Fibroblast of villous mesenchyme (primary cell): ENCODE measurements at places on chromosomes 13 and 19. TPM values are rescaled to one million over a fixed set of nuclear protein-coding genes. Genes with fewer than 3 reads are reported as not detected.

CEACAM20 gene
- total RNA-seq: not detected in 2 replicates

DNA sequence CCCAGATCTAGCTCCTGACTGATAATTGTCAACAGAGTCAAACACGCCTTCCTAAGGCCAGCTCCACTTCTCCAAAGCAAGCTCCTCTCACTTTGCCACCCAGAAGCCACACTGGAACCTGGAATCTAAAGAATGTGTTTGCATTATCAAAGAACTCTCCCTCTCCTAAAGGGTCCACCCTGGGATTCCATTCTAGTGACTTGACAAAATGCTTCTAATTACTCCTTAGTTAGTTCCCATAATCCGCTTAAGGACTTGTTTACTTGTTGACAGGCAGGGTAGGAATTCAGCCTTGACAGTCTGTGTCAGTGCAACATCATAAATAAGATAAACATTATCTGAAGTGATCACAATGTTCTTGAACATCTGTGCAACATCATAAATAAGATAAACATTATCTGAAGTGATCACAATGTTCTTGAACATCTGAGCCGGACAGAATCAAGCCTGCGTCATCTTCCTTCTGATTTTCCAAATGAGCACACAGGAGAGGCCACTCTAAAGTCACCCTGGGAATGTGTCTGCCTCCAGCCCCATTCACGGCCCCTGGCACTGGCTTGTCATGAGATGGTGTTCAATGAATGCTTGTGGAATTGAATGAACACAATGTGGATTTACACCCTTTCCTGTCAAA is 512.1 kb downstream of the IRS2 start:
- peak; percentile 98 for DNase-seq

GRCh38 chr13:74032325-74032724 is 101.9 kb downstream of the KLF12 start:
- no peak for DNase-seq

GRCh38 chr13:102947745-102948405 is 102.0 kb downstream of the ERCC5 start:
- no peak for DNase-seq
